ENCODE measurements at places on chromosomes 4 and X.
A peak's percentile ranks its signal among the peaks of the same experiment; 100 is the strongest.

DNA sequence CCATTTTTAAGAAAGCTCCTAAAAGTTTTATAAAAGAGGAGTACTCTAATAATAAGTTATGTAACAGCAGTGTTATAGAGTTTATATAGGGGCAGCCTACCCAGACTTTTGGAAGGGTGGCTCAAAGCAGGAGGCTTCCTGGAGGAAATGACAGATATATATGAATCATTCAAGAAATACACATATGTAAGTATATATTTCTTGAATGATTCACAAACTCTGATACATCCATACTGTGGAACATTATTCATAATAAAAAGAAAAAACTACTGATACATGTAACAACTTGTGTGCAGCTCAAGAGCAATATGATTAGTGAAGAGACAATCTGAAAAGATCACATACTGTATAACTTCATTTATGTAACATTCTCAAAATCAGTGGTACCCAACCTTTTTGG is 166.2 kb downstream of the WDFY3 start:
- DNase-seq: no peak

GRCh38 chrX:39308126-39308525 is 506.9 kb downstream of the MID1IP1 start:
- DNase-seq: no peak

DNA sequence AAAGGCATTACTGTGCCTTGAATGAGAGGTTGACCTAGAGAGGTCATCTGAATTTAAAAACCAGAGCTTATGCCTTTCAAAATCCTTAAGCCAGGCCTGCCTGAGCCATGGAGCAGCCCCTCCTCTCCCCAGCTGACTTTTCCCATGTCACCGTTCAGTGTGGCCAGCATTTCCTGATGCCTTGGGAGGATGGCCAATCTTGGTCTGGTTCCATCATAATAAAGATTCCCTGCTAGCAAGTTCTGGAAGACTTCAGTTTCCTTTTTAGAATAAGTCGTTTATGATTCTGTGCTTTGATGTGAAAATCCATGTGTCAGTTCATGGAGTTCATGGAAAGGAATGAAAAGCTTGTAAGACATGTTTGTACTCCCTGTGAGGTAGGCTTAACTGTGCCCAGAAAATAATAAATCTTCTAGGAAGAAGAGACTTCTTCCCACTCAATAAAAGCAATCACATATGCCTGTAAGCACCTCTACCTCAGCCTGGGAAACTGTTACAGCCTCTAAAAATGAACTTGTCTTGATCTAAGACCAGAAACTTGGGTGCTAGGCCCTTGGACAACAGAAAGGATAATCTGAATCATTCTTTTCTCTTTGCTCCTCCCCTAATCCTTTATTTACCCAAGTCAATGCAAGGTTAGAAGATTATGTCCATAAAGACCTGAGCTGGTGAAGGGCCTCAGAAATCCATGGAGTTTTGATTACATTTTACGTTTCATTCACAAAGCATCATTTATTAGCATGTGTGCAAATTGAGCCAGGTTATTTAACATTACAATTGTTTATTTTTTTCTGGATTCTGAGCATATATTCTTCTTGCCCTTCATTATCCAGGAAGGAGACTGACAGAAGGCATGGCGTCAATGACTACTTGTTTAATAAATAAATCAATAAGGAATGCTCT is 84.0 kb upstream of the TBC1D9 start:
- no peak for DNase-seq

GRCh38 chrX:20620306-20620705 is 353.6 kb upstream of the RPS6KA3 start:
- DNase-seq: no peak

DNA sequence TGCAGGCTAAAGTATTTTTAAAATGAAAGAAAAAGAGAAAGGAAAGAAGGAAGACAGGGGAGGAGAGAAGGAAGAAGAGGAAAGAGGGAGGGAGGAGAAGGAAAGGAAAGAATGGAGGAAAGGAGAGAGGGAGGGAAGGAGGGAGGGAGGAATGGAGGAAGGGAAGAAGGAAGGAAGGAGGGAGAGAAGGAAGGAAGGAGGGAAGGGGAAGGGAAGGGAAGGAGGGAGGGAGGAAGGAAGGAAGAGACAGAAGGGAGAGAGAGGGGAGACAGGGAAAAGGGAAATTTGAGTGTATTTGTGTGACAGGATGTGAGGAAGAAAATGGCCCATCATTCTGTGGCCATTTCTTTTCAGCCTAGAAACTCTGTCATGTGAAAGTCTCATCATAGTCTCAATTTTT is 14.9 kb upstream of the PLAC1 start:
- DNase-seq: no peak

- DNase-seq: peak; percentile 50
Measured at GRCh38 chr4:48483006-48483776, at the start of gene SLC10A4. TSS of gene SLC10A4 (plus strand) at chr4:48483343. CDS start at chr4:48483562, 219 bp downstream.

DNA sequence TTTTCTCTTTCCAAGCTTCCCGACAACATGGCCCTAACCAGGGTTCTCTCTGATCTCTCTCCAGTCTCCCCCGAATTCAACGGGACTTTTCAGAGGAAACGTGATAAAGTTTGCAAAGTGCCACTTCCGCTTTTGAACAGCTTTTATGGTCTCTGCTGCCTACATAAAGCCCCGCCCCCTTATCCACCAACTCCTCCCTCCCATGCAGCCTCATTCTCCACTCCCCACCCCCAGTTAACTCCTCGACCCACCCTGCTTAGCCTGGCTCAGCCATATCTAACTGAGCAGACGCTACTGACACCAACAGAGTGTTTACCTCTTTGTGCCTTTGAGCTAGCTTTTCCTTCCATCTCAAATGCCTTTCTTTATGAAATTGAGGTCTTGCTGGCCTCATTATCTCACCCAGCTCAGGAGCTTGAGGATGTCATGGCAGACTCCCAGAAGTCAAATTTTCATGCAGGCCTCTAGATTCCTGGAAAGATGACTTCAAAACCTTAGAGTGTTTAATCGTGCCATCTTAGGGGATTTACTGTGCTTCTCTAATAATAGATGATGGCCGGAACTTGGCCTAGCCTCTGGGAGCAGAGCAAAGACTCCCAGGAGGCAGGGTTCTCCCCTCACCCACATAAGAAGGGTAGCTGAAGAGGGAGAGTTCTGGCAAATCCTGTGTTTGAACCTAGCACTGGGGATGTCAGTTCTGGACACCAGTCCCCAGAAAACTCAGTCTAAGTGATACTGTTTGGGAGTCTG is 606.0 kb downstream of the BCOR start:
- DNase-seq: no peak

- DNase-seq: no peak
Measured at GRCh38 chrX:95063554-95063953, 1389.5 kb downstream of the FAM133A start.

GRCh38 chr4:19752599-19752998 is 499.1 kb upstream of the SLIT2 start:
- no peak for DNase-seq

GRCh38 chr4:14877246-14878225 is 124.7 kb upstream of the CPEB2 start:
- no peak for DNase-seq

GRCh38 chrX:44898411-44899221 is 25.6 kb downstream of the KDM6A start:
- peak; percentile 13 for DNase-seq

- no peak for DNase-seq
Measured at GRCh38 chr4:168908093-168908492, 102.0 kb downstream of the CBR4 start.

DNA sequence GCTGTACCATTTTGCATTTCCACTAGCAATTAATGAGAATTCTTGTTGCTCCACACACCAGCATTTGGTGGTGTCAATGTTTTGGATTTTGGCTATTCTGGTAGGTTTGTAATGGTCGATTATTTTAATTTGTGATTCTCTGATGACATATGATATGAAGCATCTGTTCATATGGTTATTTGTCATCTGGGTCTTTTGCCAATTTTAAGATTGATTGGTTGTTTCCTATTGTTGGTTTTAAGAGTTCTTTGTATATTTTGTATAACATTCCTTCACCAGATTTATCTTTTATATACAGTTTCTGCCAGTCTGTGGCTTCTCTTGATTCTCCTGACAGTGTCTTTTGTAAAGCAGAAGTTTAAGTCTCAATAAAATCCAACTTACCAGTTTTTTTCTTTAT is 18.5 kb upstream of the BDH2 start:
- no peak for DNase-seq

DNA sequence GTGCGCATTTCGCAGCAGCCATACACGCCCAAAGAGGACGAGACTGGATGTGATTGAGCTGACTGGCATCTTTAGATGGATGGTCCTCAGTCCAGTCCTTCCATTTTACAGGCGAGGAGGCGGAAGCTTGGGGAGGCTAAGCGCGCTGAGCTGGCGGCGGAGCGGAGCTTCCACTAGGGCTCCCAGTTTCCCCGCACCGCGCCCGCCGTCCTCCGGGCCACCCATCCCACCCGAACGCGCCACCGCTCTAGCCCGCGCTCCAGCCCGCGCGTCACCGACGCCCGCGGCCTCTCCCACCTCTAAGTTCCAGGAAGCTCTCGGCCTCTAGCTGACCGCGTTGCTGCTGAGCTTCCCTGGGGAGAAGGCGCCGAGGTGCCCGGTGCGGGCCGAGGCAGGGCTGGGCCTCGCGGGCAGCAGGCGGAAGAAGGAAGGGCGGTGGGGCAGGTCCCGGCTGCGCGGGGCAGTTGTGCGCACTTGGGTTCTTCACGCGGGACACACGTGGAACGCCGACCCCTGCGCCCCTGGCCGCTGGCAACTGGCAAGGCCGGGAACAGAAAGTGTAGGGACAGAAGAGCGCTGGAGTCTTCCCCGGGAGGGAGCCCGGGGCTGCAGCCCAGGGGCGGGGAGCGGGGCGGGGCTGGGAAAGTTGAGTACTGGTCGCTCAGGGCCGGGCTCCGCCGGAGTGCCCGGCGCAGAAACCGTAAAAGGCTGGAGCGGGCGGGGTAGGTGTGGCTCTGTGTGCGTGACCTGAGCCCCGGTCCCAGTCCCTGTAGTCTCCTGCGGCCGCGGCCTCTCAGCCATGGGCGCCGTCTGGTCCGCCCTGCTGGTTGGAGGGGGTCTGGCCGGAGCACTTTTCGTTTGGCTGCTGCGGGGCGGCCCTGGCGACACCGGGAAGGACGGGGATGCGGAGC is at the start of gene STBD1:
STBD1 (plus strand) TSS at position 763 of the 911 bp plus-strand sequence; CDS start at position 800, 37 bp downstream.
- DNase-seq: peak; percentile 61

- DNase-seq: no peak
Measured at GRCh38 chrX:154040863-154041262, 21.2 kb upstream of the IRAK1 start.

GRCh38 chr4:61938250-61938846 is 738.2 kb downstream of the ADGRL3 start:
- no peak for DNase-seq

DNA sequence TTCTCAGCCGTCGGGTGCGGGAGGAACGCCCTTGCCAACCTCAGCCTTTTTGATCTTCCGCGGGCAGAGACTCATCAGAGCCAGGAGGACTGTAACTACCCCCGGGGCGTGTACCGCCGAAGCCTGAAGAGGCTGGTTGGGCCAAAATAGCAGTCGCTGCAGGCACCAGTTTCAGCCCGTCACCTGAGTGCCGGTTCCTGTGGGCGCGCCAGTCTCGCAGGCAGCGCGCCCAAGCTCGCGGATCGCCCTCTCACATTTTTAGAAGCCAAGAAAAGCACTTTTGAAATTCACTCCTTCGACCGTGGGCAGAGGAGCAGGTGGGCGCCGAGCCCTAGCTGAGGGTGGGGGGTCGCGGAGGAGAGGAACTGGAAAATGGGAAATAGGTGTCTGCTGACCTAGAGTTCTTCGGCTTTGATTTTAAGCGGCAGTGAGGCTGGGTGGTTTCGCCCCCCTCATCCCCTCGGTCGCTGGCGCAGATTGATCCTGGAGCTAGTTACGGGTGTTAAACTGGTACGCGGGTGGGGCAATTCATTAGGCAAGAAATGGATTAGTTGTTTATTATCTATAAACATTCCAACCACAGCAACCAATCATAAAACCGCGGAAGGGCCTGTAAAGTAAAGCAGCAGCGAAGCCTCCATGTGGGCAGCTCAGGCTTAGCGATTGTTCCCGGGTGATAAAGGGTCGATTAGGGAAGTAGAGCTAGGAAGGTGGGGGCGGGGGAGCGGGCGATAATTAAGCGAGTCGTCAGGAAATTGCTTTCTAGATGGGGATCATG is 69.2 kb downstream of the FBXO8 start:
- no peak for DNase-seq

- DNase-seq: no peak
Measured at GRCh38 chr4:122787940-122788339, 38.7 kb upstream of the FGF2 start.

GRCh38 chrX:2889045-2889605 is 40.0 kb downstream of the ARSD start:
- DNase-seq: no peak

DNA sequence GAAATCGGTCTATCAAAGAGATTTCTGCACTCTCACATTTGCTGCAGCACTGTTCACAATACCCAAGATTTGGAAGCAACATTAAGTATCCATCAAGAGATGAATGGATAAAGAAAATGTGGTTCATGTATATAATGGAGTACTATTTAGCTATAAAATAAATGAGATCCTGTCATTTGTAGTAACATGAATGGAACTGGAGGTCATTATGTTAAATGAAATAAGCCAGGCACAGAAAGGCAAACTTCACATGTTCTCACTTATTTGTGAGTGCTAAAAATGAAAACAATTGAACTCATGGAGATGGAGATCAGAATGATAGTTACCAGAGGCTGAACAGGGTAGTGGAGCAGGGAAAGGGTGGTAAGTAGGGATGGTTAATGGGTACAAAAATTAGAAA is 17.0 kb upstream of the PROM1 start:
- no peak for DNase-seq

GRCh38 chr4:110480031-110480549 is 4.1 kb downstream of the ENPEP start:
- DNase-seq: no peak

DNA sequence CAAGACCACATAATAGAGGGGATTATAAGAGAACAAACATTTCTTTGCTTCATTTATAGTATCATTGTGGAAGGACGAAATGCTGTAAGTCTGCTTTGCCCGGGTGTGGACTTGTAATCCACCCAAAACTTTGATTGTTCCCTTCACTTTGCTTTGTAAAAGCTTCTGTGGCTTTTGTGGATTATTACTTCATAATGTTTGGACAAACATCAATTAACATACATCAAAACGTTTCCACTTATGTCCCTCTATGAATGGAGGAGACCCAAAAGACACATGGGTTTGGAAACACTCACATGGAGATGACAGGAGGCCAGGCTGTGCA is 415.4 kb downstream of the SPRY1 start:
- peak; percentile 0 for DNase-seq

DNA sequence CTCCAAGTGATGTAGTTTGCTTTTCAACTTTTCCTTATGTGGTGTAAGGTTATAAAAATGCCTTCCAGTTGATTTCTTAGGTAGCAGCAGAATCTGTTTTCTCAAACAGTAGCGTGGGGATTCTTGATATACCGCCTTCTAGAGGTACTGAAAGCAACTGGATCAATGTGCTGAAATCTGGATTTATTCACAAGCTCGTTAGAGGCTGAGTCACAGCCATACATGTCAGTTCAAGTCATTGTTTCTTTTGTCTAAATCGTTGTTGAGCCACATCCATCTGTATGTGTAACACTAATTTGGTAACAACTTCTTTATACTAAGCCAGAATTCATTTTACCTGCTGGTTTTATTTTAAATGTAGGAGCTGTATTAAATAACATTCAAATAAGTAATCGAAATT is 200.0 kb upstream of the MAD2L1 start:
- DNase-seq: no peak

DNA sequence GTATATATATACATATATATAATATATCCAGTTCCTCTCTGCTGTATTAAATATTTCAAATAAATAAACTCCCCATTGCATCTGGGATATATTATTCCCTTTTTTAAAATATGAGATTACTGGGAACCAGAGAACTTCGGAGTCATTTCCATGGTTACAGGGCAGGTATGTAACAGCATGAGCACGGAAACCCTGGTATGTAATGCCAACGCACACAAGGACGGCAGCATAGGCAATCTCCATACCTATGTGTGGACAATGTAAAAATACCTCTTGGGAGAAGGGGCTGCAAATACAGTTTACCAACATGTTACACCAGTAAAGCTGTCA is 62.8 kb downstream of the NUDT10 start:
- DNase-seq: no peak

Data from NCI-H774 (cell line).